NCI-H2029 (cell line): ENCODE measurements at places on chromosomes 16 and 17.

DNA sequence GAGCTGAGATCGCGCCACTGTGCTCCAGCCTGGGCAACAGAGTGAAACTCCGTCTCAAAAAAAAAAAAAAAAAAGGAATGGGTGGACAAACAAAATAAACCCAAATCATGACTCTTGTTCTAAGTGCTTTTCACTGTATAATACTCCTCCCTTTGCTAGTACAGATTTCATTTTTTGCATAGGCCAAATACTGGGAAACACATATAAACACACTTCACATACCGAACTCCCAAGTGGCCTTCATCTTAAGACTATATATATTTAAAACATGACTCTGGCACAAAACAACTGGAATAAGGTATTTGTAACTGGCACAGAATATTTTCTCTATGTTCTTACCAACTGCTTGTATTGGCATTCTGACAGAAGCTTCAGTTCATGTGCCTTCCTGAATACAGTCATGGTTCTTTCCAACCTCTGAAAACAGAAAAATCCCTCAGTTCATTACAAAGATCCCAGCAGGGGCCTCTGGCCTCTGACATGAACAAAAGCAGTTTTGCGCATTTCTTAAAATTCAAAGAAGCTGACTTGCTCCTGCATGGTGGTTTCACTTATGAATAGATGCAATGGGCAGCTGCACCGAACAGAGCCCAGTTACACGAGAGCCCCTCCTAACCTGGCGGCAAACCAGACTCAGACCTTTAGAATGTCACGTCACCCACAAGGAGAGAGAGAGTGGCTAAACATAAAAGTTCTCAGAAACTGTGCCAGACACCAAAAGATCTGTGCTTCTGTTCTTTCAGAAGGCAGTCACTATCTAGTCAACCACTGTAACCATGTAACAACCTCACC lies 19.1 kb upstream of the COPRS start:
- no peak for DNase-seq

DNA sequence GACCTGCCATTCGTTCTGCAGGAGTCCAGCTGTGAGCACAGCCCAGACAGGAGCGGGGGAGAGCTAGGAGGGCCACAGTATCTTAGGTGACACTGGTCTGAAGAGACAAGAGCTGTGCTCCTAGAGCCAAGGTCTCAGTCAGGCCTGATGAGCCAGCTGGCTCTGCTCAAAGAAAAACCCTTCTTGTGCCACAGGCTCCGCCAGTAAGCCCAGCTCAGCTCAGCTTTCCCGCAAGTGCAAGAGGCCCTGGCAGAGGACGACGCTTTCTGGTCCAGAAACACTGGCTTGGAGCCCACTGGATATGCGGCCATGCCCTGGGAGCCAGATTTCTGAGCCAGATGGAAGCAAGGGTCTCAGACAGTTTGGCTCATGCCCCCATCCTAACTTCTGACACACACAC lies 23.9 kb downstream of the PEMT start:
- peak; percentile 58 for DNase-seq

DNA sequence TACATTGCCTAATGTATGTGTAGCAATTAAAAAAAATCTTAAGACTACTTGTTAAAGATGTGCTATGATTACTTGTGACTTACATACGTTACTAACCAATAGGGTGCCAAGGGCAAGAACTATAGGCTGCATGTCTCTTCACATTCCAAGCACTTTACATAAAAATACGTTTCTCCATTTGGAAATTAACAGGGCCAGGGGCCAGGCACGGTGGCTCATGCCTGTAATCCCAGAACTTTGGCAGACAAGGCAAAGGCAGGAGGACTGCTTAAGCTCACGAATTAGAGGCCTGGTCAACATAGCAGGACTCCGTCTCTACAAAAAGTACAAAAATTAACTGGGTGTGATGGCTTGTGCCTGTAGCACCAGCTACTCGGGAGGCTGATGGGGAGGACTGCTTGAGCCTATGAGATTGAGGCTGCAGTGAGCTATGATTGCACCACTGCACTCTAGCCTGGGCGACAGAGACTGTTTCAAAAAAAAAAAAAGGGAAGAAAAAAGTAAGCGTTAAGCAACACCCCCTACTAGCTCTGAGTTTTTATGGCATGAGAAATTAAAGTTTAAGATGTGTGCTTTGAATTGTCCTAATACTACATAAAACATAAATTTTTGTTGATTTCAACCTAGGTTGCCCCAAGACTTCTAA lies 12.3 kb downstream of the PSMD12 start:
- DNase-seq, result no peak

- DNase-seq, result no peak
These were observed 36.7 kb upstream of the CPNE2 start for GRCh38 chr16:57055671-57056070.

DNA sequence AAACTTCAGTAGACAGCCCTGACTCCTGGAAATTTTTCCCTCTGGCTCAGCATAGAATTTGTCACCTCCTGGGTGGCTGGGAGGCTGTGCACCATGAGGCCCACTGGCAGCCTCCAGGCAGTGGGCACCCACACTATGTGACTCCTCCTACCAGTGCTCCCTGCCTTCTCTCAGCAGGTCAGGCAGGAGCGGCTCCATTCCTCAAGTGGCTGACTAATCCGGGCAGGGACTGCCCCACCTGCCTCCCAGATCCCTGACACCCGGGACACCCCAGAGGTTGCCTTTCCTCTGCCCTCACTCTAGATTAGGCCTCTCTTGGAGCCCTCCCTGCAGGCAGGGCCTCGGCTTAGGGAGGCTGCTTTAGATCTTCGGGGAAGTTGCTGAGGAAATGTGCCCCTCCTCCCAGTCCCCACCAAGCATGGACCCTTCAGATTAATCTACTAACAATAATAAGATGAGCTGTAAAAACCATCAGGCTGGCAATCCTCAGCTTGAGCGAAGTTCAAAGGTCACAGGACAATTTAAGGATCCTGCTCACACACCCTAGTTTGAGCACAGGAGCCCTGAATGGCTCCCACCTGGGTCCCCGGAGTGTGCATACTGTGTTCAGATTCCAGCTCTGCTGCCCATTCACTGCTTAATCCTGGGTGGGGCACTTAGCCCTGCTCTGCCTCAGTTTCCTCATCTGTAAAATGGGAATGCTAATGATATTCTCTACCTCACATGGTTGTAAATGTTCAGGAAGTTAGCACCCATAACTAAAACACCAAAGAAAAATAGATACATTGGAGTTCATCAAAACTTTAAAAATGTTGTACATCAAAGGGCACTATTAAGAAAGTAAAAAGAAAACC lies 10.0 kb upstream of the MYCBPAP start:
- DNase-seq, result no peak

GRCh38 chr17:81382851-81383250 lies 12.4 kb upstream of the BAHCC1 start:
- DNase-seq, result no peak

- DNase-seq, result no peak
These were observed 37.0 kb downstream of the FBXL20 start for GRCh38 chr17:39364236-39365025.

- no peak for DNase-seq
These were observed 18.7 kb downstream of the CD300A start for GRCh38 chr17:74485022-74485743.

- DNase-seq, result no peak
These were observed 1034.5 kb upstream of the EEF2KMT start for GRCh38 chr16:6132121-6132520.

DNA sequence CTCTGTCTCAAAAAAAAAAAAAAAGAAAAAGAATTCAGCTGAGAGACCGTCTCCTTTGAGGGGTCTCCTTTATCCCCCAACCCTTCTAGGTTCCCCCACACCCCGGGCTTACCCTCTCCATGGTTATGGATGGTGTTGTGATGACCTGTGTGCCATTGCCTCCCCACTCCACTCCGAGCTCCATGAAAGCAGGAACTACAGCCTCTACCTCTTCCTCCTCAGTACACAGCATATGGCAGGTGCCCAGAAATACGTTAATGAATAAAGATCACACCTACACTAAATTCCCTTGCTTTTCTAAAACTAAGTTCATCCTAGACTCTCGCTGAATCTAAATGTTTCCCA lies 17.2 kb downstream of the COPRS start:
- no peak for DNase-seq

DNA sequence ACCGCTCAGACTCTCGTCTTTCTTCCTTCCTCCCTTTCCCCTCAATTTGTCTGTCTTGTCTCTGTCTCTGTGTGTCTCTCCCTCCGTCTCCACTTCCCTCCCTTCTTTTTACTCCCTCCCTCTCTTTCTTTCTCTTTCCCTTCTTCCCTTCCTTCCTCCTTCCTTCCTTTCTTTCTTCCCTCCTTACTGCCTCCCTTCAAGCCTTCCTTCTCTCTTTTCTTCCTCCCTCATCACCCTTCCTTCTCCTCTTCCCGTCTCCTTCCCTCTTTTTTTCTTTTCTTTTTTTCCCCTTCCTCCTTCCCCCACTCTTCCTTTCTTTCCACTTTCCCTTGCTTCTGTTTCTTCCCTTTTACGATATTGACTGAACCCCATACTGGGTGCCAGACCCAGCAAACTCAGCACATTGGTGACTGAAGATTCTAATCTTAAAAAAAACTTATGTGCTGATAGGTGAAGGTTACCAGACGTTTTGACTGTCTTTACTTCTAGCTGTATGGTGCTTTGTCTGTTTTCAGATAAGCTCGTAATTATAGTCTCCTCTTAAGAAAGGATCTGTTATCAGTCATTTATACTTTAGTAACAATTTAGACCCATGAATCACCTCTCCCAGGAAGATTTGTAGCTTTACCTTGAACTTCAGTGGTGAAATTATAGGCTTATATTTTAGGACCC lies 481 bp upstream of the BRD7 start:
- DNase-seq, result no peak

DNA sequence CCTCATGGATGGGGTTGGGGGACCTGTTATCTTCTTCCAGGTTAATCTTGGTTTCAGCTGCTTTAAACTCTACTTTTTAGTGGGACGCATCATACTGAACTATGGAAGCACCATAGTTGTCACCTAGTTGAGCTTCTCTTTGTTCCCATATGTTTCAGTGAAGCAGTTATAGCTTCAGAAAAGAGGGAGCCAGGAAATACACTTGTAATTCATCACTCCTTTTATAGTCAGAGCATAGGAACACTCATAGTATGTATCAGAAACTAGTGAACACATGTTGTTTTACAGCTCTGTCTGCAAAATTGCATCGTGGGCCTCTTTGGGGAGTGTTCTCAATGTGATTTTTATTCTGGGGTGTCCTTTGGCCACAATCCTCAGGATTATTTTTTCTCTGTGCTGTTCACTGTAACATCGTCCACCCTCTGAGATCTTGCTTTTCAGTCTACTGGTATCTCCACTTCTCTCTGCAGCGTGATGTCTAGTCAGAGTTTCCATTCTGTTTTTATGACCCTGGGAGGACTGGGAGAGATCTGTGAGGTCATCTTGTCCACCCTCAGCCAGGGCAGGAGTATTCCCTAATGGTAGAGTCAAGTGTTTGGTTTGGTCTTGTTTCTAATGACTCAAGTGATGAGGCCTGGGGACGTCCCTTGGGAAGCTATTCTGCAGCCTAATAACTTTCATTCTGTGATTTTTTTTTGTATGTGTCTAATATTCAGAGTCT lies 585.4 kb downstream of the WWOX start:
- no peak for DNase-seq

DNA sequence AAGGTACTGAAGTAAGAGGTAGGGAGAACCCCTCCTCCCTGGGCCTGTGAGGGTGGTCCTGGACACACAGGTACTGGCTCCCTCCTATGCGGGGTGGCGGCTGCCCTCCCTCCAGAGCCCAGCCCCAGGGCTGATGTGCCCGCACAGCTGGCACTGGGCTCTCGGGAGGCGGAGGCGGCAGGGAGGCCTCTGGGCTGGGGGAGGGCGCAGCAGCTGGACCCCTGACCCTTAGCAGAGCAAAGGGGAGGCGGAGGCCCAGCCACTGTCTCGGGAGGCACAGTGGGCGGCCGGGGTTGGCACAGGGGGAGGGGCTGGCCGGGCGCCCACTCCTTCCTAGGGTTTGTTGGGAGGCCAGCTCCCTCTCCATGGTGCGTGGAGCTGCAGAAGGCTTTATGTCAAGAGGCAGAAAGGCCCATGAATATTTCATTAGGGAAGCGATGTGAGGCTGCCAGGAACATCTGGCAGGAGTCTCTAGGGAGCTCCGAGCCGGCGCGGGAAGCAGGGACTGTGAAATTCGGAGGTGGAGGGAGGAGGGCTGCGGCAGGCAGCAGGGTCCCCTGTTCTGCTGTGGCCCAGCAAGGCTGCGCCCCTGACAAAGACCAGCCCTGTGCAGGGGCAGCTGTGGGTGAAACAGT lies 44.1 kb upstream of the ACSF3 start:
- peak; percentile 28 for DNase-seq

- DNase-seq, result no peak
These were observed 54.6 kb downstream of the PRKCA start for GRCh38 chr17:66357037-66357436.

DNA sequence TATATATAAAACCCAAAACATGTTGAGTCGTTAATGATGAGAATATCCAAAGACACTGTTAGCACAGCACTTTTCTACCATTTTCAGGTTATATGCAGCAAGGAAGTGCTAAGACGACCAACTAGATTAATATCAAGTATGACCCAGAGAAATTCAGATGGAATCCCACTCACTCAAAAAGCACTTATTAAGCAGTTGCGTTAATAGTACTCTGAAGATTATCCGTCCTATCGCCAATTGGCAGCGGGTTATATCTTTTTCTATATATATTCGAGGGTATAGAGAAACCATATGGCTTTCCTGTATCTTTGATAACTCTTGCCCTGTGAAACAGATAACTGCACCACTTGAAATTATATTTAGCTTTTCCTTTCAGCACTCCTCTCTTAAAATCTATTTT lies 1.1 kb downstream of the CRLF3 start:
- DNase-seq, result no peak

DNA sequence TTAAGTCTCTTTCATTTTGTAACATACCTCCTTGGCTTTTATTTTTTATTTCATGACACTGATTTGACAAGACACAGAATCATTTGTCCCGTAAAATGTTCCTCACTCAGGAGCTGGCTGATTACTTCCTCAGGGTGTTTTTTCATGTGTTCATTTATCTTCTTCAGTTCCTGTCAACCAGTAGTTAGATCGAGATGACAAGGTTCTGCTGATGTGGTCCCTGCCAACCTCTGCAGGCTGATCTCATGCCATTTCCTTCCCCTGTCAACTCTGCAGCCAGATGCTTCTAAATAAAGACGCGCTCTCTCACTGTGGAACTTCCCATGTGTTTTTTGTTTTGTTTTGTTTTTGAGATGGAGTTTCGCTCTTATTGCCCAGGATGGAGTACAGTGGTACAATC lies 8.1 kb upstream of the CXCL16 start:
- no peak for DNase-seq

- peak; percentile 18 for DNase-seq
These were observed 46.7 kb downstream of the USP32 start for GRCh38 chr17:60345233-60345632.

- DNase-seq, result no peak
These were observed 116.9 kb upstream of the CACNG3 start for GRCh38 chr16:24139282-24139681.

DNA sequence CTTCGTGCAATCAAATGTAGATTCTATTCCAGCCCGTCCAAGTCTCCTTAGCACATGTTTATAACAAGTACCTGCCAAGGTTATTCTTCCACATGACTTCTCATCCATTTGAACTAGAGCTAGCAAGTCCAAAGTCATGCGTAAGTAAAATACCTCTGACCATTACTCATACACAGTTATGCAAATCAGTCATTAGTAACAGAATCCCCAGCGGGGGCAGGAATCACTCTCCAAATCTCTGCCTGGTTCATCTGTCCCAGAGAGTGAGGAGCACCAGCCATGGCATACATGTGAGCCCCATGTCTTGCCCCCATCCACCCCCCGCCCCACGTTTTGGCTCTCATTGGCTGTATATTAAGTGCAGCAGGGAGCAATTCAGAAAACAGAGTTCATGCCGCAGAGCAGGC lies 27.7 kb downstream of the SRL start:
- DNase-seq, result no peak
